ENCODE measurements at places on chromosomes 2 and 18.

GRCh38 chr2:80496346-80496745, 191.8 kb upstream of the LRRTM1 start:
- DNase-seq = no peak

DNA sequence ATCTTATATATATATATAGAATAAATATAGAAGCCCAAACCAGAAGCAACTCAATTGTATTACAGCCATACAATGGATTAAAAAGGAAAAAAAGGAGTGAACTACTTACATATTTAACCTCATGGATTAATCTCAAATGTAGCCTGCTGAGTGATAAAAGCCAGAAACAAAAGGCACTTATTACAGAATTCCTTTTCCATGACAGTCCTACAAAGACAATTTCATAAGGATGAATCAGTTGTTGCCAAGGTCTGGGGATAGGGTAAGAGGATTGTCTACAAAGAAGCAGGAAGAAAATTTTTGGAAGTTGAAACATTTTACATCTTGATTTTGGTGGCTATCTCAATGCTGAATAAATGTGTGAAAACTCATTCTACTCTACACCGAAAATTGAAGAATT, 103.9 kb upstream of the DCC start:
- DNase-seq = peak; percentile 18

DNA sequence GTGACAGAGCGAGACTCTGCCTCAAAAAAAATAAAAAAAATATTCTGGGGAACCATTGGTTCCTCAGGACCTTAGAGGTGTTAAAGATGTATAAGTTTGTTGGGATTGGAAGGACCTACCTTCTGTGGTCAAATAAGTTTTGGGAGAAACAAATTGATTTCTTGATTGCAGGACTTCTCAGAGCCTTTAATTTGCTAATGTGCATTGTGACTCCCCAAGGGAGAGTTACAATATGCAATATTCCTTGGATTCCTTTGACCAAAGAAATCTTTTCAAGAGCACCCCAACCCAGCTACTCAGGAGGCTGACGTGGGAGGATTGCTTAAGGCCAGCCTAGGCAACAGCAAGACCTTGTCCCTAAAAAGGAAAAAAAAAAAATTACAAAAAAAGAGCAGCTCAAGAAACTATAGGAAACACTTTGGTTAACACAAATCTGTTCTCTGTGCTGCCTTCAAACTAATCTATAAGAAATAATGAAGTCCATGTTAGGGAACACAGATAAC, 6.5 kb downstream of the NAGK start:
- DNase-seq = no peak

- no peak for DNase-seq
Measured at GRCh38 chr2:84899304-84900204, 5.9 kb upstream of the TMSB10 start.

DNA sequence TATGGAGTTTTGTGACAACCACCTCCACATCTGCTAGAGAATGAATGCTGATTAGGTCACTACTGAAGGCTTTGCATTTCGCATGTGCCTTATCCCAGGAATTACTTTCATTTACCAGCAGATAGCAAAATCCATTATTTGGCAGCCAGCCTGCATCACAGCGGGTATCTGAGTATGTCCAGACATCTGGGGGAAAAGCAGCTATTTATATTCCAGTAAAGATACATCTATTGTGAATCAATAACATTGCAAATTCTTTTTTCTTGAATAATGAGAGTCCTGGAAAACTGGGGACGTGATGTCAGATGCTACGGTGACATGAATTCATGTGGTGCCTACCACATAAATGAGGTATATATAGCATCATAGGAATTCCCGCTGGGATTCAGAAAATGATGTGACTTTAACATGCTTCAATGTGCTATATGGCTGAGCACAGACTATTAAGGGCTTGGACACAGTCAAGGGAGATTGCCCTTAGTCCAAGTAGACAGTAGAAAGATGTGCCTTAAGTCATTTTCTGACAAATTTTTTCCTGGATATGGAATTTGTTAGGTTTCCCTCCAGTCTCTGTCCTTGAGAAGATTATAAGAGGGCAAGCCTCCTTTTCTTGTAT, 84.2 kb upstream of the CD302 start:
- peak; percentile 8 for DNase-seq

- DNase-seq = no peak
Measured at GRCh38 chr2:34365932-34366331, 766.8 kb upstream of the FAM98A start.

DNA sequence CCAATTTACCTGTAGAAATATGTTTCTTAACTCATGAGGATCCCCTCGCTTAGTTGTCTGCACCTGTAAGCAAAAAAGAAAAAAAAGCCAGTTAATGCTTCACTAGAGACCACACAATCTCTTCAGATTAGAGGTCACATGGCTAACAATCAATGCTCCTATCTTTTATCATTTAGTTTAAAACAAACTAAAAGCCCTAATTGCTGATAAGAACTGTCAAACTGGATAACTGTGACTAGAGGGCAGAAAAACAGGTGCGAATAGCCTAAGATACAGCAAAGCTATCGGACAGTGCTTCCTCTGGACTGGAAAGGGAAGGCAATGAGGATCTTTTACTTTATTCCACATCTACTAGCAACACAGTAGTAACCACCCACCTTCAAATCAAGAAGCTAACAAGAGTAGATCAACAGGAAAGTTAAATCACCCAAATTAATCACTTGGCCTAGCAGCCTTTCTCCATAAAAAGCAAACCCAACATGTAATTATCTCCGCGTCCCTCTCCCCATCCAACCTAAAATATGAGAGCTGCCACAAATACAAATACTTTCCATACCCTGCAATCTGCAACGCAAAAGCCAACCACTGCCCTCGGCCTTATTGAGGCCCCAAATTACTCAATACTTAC, 734 bp downstream of the SLC25A12 start:
- peak; percentile 14 for DNase-seq

DNA sequence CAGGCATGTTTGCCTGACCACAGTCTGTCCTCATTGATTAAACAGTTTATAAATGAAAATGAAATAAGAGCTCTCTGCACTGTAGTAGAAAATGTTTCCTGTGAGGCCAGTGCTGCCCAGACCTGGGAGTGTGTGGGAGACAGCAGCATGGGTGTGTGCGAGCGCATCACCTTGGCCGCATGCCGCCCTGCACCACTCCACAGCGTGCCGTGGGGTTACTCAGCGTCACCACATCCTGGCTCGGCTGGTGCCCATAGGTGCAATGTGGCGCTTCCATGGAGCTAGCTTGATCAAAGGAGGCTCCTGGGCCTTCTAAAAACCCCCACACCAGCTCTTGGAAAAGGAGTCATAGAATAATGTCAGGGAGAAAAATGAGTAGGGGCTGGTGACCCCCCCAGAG, 76.0 kb upstream of the EPC2 start:
- no peak for DNase-seq

- no peak for DNase-seq
Measured at GRCh38 chr2:212170382-212170781, 368.2 kb downstream of the ERBB4 start.

- no peak for DNase-seq
Measured at GRCh38 chr2:192957425-192957824, 762.7 kb upstream of the TMEFF2 start.

DNA sequence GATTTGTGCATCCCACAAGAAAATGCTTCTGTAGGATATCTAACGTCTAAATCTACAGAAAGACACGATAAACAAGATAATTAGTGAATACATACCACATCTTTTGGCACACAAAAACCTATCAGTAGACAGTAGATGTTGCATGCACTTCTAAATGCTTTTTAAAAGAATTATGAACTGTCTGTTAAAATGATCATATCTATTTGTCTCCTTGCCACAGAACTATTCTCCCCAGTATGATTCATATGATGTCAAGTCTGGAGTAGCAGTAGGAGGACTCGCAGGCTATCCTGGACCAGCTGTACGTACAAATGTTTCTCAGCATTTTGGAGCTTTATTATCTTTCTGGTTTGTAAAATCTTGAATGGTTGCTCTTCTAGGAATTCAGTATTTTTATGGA, 12.7 kb downstream of the COL3A1 start:
- DNase-seq = no peak

DNA sequence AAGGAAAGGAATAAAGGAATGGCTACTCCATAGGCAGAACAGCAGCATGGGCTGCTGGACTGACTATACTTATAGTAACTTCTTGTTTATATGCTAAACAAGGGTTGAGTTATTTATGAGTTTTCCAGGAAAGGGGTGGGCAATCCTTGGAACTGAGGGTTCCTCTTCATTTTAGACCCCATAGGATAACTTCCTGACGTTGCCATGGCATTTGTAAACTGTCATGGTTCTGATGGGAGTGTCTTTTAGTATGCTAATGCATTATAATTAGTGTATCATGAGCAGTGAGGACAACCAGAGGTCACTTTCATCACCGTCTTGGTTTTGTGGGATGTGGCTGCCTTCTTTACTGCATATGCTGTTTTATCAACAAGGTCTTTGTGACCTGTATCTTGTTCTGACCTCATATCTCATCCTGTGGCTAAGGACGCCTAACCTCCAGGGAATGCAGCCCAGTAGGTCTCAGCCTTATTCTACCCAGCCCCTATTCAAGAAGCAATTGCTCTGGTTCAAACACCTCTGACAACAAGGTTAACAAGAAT, 98.6 kb upstream of the CABLES1 start:
- DNase-seq = no peak

- no peak for DNase-seq
Measured at GRCh38 chr2:84970210-84970867, 622 bp upstream of the KCMF1 start.

DNA sequence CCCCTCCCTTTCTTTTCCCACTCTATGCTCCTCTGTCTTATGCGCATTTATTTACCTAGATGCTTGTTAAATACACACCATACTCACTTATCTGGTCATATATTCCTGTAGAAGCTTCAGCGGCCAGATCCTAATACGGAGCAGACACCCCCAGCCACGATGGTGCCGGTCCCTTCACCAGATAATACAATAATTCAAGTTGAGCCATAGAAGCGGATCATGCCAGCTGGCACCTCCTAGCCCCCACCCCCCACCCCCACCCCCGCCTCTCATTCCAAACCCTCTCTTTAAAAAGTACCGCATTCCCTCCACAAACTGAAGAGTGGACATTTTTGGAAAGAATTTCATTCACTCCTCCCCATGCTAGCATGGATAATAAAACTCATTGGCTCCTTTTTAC, 95.2 kb downstream of the BIN1 start:
- DNase-seq = no peak

DNA sequence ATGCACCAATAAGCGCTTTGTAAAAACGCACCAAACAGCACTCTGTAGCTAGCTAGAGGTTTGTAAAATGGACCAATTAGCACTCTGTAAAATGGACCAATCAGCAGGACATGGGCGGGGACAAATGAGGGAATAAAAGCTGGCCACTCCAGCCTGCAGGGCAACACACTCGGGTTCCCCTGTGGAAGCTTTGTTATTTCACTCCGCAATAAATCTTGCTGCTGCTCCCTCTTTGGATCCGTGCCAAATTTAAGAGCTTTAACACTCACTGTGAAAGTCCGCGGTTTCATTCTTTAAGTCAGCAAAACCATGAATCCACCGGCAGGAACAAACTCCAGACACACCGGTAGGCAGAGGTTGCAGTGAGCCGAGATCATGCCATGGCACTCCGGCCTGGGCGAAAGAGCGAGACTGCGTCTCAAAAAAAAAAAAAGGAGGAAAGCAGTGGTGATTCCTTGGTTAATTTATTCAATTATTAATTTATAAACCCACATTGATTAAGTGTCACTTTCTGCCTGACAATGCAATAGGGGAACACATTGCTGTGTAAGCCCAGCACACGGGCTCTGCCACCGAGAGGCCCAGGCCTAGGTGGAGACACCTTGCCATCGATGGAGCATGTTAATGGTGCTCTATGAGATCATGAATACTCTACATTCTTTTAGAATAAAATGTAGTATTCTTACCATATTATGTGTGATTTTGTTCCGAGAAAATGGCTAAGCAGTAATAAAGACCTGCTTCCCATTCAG, 687.6 kb upstream of the HS6ST1 start:
- no peak for DNase-seq

DNA sequence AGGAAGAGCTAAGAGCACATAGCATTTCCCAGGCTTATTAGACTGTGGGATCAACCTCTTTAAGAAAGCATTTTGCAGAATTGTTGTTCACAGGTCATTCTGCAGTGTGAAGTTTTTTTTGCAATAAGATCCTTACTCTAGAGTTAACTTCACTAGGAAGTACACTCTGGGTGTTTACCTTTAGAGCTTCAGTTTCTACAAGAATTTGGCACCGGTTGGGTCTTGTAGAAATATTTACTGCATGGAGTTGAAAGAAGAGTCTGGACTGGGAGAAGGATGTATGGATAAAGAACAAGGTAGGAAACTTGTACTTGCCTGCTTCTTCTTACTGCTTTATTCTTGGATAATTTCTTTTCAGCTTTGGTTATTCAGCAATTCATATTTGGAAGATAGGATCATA, 944.9 kb upstream of the GYPC start:
- DNase-seq = no peak

- peak; percentile 62 for DNase-seq
Measured at GRCh38 chr2:199973703-199974102, 18.3 kb downstream of the MAIP1 start.

- peak; percentile 58 for DNase-seq
Measured at GRCh38 chr2:102251042-102251848, 60.1 kb upstream of the IL1RL1 start.

- DNase-seq = no peak
Measured at GRCh38 chr2:26848336-26849055, 564 bp downstream of the DPYSL5 start.

DNA sequence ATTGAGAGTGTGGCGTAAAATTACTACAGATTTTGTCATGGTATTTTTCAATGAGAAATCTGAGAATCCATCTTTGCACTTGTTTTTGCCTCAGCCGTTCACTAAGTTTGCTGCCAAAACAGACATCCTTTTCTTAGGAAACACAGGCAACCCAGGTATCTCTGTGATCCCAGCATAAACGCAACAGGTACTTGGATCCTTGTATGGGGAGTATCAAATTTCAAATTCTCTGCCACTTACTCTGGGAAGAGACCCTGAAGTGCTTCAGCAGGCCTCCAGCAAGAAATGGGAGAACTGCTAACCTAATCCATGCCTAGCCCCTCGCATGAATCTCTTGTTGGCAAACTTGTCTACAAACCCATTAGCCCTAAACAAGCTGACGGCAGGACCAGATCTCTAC, 83.1 kb downstream of the BCL11A start:
- DNase-seq = no peak

GRCh38 chr2:85601771-85602475, 575 bp downstream of the TMEM150A start:
- DNase-seq = no peak

DNA sequence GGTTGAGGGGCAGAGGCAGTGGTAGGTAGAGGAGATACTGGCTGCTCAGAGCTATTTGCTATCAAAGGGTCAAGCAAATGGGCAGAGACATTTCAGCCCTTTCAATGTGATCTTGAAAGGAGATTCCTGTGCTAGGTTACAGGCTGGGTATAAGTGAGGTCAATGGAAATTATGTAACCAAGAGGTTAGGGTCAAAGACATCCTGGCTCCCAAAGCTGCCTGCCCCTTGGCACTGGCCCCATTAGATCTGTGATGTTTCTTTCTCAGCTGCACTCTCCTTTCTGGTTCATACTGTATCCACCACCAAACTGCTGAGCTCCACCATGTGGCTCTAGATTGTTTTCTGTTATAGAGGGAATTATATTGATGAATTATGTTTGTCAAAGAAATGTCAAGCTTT, 200.4 kb downstream of the AGPS start:
- no peak for DNase-seq

Measured in fibroblast of mammary gland (primary cell).